ENCODE measurements at places on chromosomes 11 and 22.

- no peak for DNase-seq
These were observed 117.4 kb downstream of the RRM1 start for GRCh38 chr11:4211991-4212390.

DNA sequence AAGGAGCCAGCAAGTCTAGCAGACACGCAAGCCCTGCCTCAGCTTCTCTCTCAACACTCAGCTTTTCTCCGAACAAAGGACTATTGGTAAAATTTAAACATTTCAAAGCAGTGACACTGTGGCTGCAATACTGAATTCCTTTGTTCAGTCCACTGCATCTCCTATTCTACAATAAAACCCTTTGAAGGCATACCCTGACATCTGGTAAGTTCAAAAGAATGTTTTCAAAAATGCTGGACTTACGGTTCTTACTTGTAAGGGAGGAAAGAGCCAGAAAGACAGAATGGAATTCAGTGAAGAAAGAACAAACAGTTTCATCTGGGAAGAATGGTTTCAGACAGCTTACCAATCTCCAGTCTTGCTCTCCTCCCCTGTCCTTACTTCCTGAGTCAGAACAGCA, 12.7 kb upstream of the OR8K1 start:
- no peak for DNase-seq

GRCh38 chr11:91263496-91264365, 960.9 kb upstream of the FAT3 start:
- no peak for DNase-seq

DNA sequence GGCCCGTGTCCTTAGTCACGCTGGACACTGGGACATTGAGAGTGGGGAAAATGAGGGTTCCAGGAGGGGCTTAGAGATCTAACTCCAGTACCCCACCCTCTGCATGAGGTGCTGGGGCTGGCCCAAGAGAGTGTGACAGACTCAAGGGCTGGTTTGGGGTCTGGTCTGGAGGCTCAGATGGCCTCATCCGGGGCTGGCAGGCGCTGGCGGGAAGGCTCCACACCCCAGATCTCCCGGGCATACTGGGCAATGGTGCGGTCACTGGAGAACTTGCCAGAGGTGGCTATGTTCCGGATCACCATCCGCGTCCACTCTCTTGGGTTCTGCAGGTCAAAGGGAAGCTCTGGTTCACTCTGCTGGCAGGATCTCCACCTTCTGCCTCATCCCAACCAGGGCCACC, 2.5 kb upstream of the RASGRP2 start:
- DNase-seq = no peak

- no peak for DNase-seq
These were observed 9.2 kb upstream of the P2RY6 start for GRCh38 chr11:73262851-73263495.

DNA sequence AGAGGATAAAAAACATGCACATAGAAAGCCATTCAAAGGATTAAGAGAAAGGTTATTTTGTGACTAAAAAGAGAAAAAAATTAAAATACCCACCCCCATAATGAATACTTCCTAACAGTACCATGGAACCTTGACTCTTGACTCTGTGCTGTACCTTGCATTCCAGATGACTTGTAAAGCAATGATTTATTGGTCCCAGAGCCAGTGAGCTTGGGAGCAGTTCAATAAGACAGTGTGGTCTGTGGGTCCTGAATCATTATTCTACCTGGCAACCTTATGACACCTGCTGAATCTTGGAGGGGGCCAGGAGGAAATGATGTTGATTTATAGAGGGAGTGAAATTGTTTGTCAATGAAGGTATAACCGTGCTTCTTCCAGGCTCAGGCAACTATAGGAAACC, 34.2 kb upstream of the PAX6 start:
- DNase-seq = no peak

DNA sequence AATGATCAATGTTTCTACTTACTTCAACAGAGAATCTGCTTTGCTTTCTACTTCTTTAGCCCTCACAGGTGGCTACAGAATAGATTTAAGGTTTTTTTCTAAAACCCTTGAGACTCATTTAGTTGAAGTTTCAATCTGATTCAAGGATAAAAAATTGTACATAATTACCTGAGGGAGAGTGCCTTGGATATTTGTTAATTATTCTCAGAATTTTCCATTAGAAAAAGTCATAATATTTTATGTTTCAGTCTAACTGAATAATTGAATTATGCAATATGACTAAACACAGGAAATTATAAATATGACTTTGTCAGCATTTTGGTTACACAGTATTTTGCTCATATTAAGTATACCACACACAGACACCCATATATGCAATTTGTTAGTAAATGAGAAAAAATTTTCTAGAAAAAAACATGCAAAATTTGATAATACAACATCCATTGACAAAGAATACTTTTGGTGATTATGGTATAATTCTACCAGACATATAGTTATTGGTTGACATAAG, at the start of gene OR8J3:
TSS of gene OR8J3 (minus strand) at position 51 of the 511 bp plus-strand sequence. CDS start 2,483 bp downstream, outside the sequence.
- DNase-seq = no peak

DNA sequence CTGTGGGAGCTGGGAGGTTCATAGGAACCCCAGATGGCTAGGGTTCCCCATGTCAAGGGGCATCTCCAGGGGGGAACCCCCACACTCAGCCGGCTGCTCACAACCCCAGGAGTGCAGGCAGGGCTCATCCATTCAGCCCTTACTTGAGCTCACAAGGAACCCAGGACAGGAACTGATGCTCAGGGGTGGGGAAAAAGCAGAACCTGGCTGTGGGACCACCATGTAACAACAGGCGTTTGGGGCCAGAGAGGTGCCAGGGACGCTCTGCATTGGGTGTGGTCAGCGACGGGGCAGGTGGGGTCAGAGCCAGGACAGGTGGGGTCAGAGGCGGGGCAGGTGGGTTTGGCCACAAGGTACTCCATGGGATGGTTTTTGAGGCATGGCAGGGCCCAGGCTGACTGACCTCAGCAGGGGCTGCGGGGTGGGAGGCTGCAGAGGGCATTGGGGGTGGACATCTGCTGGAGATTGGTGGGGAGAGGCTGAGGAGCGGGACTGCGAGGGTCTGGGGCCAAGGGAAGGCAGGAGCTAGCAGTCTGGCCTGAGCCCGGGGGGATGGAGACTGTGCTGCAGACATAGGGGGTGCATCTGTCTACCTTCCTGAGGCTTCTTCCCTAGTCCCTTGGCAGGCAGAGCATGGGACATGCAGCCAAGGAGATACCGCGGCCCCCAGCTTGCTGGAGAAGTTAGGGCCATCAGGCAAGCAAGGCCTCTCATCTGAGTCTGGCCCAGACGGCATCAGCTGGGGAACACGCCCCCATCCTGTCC, 34.0 kb upstream of the CARS1 start:
- DNase-seq = no peak

DNA sequence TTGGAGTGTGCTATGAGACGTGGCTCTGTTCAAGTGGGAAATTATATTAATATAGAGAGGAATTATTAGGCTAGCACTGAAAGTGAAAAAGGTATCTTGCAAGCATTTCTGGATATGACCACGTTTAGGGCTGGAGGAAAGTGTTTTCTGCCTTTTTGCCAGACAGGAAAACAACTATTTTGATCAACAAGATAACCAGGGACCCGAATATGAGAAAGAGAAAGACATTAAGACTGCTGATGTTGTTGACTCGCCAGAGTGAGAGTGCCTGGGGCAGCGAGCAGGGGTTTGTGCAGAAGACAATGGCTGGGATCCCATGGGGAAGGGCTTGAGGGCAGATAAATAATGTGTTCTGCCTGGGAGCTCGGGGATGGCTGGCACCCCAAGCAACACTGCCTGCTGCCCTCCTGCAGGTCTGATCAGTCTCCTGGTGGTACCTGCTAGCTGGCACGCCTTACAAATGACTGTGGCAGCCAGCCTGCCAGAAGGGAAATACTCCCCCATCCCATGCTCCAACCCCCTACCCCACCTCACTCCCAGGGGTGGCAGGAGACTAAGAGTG, 23.1 kb upstream of the CHST1 start:
- DNase-seq = no peak

- DNase-seq = no peak
These were observed 77.6 kb downstream of the PACSIN2 start for GRCh38 chr22:42937164-42937843.

GRCh38 chr11:94217705-94218104, 86.7 kb upstream of the IZUMO1R start:
- no peak for DNase-seq

GRCh38 chr11:127902382-127902781, 685.0 kb downstream of the ETS1 start:
- no peak for DNase-seq

DNA sequence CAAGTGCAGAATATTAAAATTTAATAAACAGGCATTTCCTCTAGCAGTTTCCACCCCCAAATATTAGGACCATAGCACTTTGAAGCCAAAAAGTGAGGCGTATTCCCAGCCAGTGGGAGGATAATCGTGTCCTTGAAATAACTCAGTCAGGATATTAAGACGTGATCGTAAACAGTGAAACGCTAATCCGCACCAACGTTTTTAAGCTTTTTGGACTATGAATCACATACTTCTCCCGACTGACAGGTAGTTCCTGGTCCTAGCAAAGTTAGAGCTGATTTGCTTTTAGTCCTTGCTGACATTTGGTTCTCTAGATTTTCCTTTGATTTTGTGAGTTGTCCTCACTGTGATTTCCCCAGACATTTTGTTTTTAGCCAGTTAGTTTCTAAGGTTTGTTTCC, 197.1 kb upstream of the ARHGAP20 start:
- DNase-seq = no peak

DNA sequence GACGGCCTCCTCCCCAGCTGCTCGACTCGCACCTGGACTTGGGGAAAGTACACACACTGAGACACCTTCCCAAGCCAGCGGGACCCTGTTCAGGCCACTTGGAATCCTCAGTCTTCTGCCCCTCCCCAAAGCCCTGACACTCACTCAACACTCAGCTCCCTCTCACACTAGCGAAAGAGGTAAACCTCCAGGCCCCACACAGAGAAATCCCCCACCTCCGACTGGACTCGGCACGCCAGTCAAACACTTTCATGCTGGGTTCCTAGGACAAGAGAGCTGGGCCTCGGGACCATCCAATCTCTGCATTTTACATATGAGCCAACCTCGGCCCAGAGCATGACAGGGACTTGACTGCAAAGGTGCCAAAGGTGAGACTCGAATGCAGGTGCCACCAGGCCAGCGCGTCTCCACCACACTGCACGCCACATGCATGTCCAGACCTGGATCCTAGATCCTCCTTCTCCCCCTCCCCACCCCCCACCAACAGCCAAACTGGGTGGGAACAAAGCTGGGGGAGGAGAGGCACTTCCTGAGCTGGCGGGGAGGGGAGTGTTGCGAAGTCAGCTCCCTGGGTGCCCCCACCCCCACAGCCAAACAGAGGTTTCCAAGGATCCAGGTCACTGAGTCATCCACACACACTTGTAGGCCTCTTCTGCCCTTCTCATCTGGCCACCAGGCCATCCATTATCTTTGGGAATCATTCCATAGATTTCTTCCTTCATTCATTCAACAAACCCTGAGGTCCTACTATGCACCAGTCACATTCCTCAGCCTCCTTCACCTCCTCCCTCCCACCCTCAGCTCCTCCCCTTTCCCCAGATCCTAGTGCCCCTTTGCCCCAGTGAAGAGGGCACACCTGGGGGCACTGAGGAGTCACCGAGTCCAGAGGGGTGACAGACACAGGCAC, 10.7 kb upstream of the CD5 start:
- DNase-seq = no peak

DNA sequence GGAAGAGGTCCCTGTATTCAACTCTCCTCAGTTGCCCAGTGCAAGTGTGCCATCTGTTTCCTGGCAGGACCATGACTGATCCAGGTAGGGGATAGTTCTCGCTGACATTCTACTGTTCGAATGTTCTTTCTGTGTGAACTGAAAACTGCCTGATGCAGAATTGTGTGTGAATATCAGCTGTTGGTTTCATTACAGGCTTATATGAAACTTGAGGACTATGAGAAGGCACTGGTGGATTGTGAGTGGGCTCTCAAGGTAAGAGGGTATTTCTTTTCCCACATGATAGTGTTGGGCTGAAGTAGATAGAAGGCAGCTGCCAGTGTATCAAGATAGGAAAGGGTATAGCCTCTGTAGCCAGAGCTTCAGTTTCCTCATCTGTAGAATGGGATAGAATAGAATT, 15.3 kb downstream of the TTC12 start:
- DNase-seq = no peak

DNA sequence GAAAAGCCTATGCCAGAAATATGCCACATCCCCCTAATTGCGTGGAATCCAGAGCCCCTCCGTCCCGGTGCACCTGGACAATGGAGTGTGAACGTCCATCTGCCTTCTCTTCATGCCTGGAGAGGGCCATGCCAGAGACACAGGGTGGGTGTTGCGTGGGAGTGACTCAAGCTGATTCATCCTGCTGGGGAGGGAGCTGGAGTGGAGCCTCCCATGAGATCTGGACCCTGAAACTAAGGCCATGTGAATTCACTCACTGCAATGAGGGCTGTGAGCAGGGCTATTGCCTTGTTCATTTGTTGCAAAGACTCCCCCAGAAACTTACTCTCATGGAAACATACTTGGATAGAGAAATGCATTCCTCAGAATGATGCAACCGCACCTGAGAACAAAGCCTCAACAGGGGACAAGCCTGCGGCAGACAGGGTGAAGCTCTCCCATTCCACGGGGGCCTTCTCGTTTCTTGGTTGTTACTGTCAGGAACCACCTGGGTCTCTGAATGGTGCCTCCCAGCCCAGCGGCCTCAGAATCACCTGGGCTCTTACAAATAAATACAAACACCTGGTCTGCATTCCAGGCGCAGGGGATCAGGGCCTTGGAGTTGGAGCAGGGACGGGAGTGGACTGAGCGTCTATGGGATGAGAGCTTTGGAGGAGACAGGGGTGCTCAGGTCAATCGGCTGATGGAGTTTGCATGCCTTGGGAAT, 1031.2 kb downstream of the BRD1 start:
- no peak for DNase-seq

GRCh38 chr11:60995798-60996197, 24.3 kb downstream of the CD6 start:
- no peak for DNase-seq

DNA sequence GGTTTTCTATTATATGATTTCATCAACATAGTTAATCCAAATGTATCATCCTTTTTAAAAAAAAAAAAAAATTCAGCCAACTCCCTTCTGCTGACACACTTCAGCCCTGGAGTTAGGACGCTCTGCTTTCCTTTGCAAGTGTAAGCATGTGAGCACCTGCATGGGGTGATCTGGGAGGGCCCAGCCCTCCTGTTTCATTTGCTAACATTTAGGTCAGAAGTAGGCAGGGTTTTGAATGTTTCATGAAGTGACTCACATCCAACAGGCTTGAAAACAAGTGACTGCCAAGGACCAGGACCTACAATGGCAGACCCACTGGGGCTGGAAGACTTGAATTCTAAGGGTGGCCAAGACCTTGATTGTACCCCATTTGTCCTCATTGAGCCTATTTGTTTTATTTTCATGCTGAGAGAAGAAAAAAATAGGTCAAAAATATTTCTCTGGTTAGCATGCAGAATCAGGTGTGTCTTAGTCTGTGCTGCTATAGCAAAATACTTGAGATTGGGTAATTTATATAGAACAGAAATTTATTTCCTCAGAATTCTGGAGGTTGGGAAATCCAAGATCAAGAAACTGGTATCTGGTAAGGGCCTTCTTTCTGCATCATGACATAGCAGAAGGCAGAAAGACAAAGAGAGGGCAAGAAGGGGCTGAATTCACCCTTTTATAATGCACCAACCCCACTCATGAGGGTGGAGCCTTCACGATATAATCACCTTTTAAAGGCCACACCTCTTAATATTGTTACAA, 137.6 kb downstream of the CD44 start:
- no peak for DNase-seq
